ENCODE measurements at places on chromosomes 1 and 21. TPM values are rescaled to one million over a fixed set of nuclear protein-coding genes. Genes with fewer than 3 reads are reported as not detected.

- peaks cover 13% of the 10 kb centered on the region for H3K4me1 ChIP-seq
- H3K27me3 ChIP-seq: no peaks in the 10 kb centered on the region
- no peak overlapping the region for H3K4me3 ChIP-seq
- DNase-seq: no peak
- H3K27ac ChIP-seq: no peak overlapping the region
Measured at GRCh38 chr1:119136401-119136800, 4.1 kb downstream of the WARS2 start.

The OR14K1 gene
- not detected for total RNA-seq

- H3K4me3 ChIP-seq: peak overlapping the region; percentile 87
- DNase-seq: peak; percentile 87
- H3K36me3 ChIP-seq: no peaks in the 10 kb centered on the region
- H3K27me3 ChIP-seq: no peaks in the 10 kb centered on the region
Measured at GRCh38 chr1:46301808-46302640, 1.4 kb downstream of the LRRC41 start.

The TRAF3IP3 gene
- 0.20 TPM for total RNA-seq

DNA sequence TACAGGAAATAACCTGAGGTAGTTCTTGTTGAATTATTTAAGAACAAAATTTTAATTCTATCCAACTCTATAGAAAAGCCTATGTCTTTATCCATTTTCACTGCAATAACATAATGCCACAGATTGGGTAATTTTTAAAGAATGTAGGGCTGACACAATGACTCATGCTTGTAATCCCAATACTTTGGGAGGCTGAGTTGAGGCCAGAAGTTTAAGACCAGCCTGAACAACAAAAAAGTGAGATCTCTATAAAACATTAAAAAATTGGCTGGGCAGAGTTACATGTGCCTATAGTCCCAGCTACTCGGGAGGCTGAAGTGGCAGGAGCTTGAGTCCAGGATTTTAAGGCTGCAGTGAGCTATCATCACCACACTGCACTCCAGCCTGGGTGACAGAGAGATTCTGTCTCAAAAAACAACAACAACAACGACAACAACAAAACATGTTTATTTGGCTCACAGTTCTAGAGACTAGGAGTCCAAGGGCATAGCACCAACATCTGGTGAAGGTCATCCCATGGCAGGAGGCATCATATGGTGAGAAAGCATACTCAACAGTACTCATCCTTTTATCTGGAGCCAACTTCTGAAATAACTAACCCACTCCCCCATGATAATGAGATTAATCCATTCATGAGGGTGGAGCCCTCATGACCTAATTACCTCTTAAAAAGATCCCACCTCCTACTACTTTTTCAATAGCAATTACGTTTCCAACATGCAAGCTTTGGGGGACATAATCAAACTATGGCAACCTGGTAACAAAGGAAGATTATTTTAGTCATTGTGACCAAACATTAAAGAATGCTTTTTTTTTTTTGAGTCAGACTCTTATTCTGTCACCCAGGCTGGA is 59.6 kb downstream of the ABL2 start:
- H3K4me3 ChIP-seq: no peak overlapping the region
- DNase-seq: no peak
- H3K36me3 ChIP-seq: no peaks in the 10 kb centered on the region
- H3K27me3 ChIP-seq: no peaks in the 10 kb centered on the region
- H3K4me1 ChIP-seq: peaks cover 3% of the 10 kb centered on the region

DNA sequence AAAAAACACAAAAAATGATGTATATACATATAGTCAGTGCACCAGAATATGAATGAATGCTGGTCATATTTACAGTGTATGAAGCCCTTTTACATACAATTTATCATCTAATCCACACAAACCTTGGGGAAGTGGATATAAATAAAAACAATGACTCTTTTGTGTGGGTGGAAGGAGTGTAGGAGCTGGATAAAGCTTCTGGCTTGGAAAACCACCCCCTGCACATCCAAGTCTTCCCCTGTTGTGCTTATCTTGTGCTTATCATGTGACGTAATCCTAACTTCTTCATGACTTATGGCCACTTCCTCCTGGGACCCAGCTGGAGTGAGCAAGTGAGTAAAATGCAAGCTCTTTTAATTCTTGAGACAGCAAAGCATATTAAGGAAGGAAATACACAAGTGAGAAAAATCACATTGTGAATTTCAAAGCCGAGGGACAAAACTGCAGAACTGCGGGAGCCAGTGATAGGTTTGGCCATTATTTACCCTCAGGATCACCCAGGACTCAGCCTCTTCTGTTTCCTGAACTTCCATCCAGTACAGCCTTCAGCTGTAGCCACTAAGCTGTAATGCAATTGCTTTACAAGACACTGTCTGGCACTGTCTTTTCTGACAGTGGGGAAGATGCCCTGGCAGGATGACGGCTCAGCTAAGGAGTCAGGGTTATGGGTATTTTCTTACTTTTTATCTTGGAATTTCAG is 104.0 kb upstream of the PPM1J start:
- no peak overlapping the region for H3K4me3 ChIP-seq
- no peaks in the 10 kb centered on the region for H3K27me3 ChIP-seq
- peak overlapping the region; percentile 77 for H3K27ac ChIP-seq
- H3K36me3 ChIP-seq: no peaks in the 10 kb centered on the region

- no peak for DNase-seq
- no peaks in the 10 kb centered on the region for H3K36me3 ChIP-seq
- peaks cover 20% of the 10 kb centered on the region for H3K4me1 ChIP-seq
- H3K27me3 ChIP-seq: no peaks in the 10 kb centered on the region
- H3K4me3 ChIP-seq: no peak overlapping the region
Measured at GRCh38 chr1:42323551-42323950, 11.5 kb downstream of the FOXJ3 start.

The UBE2J2 gene
- total RNA-seq: 31.7 TPM

DNA sequence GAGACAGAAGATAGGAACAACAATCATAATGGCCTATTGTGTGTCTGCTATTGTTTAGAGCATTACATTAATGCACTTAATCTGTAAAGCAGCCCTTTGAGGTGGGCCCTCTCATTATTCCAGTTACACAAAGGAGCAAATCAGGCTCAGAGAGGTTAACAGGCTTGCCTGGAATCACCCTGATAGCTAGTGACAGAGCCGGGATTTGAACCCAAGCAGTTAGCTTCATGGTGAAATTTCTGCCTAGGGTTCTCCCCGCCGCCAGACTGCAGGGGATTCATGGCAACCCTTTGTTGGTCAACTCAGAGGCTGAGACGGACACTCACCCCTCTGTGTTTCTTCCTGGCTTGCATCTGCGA is 7.1 kb downstream of the HEYL start:
- H3K4me1 ChIP-seq: no peaks in the 10 kb centered on the region
- H3K36me3 ChIP-seq: no peaks in the 10 kb centered on the region
- no peak overlapping the region for H3K27ac ChIP-seq
- no peak overlapping the region for H3K4me3 ChIP-seq

The KIF26B gene
- total RNA-seq: 19.8 TPM

DNA sequence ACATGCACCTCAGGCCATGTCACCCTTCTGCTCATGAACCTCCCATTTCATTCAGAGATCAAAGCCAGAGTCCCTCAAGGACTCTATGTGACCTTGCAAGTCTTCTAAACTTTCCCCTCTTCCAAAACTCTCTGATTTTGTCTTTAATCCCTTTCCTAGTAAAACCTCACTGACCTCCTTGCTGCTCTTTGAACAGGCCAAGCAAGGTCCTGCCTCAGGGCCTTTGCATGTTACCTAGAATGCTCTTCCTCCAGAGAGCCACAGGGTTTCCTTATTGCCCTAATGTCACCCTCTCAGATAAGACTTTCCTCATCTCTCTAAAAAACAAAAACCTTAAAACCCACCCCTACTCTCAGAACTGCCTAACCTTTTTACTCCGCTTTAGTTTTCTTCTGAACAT is 26.6 kb downstream of the IL23R start:
- no peak overlapping the region for H3K4me3 ChIP-seq
- no peak overlapping the region for H3K27ac ChIP-seq
- H3K4me1 ChIP-seq: no peaks in the 10 kb centered on the region
- H3K27me3 ChIP-seq: no peaks in the 10 kb centered on the region
- no peak for DNase-seq

DNA sequence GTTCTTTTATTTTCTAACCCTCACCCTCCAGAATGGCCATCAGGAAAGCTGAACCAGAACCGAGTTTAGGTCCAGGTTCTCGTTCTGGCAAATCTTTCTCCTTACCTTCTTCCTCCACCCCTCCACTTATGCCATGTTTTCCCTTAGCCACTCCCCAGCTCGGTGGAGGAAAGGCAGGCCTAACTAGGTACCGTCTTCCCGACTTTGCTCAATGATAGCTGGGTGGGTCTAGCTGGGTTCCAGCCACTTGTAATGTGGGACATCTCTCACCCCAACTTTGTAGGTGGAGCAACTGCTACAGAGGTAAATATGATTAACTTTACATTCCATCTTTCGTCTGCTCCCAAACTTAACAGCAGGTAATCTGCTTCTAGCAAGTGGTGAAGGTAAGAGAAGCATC is 646 bp downstream of the BNIPL start:
- H3K4me3 ChIP-seq: no peak overlapping the region
- H3K4me1 ChIP-seq: no peaks in the 10 kb centered on the region
- H3K27ac ChIP-seq: no peak overlapping the region
- DNase-seq: no peak

- H3K27me3 ChIP-seq: no peaks in the 10 kb centered on the region
- DNase-seq: no peak
- H3K36me3 ChIP-seq: no peaks in the 10 kb centered on the region
- H3K27ac ChIP-seq: no peak overlapping the region
- H3K4me1 ChIP-seq: no peaks in the 10 kb centered on the region
- no peak overlapping the region for H3K4me3 ChIP-seq
Measured at GRCh38 chr1:194644528-194644927, 1458.1 kb upstream of the B3GALT2 start.

GRCh38 chr1:37995751-37996345 is 6.0 kb upstream of the SF3A3 start:
- no peaks in the 10 kb centered on the region for H3K36me3 ChIP-seq
- H3K4me1 ChIP-seq: peaks cover 29% of the 10 kb centered on the region
- peak overlapping the region; percentile 96 for H3K27ac ChIP-seq
- H3K27me3 ChIP-seq: no peaks in the 10 kb centered on the region
- no peak overlapping the region for H3K4me3 ChIP-seq

DNA sequence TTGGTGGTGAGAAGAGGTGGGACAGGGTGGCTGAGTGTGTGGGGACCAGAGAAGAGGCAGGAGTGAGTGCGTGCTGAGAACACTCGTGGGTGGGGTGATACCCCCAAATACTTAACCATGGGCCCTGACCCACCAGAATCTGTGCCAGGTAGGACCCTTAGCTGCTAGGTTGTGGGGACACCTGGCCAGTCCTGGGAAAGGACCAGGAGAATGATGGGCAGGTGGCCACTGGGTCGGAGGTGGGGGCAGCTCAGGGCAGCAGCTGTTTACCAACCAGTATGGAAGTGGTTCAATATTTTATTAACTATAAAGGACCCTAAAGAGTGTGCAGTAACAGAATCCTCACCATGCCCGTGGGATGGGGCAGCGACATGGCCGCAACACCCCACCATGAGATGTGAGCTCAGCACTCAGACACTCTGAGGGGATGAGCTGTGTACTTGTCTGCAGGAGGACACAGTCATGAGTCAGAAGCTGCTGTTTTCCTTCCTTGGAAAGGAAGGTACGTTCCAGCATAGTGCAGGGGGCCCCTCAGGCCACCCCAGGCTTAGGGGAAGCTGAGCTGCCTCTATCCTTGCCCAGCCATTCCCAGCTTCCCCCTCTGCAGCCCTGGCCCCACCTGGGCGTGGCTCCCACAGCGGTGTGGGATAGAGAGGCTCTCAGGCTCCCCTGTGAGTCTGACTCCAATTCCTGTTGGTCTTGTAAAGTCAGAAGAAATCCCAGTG is 25.4 kb downstream of the TEX35 start:
- peaks cover 31% of the 10 kb centered on the region for H3K4me1 ChIP-seq
- peak overlapping the region; percentile 95 for H3K27ac ChIP-seq
- no peaks in the 10 kb centered on the region for H3K27me3 ChIP-seq
- no peak overlapping the region for H3K4me3 ChIP-seq

GRCh38 chr1:56526571-56527174 is 52.7 kb downstream of the PLPP3 start:
- no peak overlapping the region for H3K4me3 ChIP-seq
- no peaks in the 10 kb centered on the region for H3K36me3 ChIP-seq
- no peaks in the 10 kb centered on the region for H3K27me3 ChIP-seq

DNA sequence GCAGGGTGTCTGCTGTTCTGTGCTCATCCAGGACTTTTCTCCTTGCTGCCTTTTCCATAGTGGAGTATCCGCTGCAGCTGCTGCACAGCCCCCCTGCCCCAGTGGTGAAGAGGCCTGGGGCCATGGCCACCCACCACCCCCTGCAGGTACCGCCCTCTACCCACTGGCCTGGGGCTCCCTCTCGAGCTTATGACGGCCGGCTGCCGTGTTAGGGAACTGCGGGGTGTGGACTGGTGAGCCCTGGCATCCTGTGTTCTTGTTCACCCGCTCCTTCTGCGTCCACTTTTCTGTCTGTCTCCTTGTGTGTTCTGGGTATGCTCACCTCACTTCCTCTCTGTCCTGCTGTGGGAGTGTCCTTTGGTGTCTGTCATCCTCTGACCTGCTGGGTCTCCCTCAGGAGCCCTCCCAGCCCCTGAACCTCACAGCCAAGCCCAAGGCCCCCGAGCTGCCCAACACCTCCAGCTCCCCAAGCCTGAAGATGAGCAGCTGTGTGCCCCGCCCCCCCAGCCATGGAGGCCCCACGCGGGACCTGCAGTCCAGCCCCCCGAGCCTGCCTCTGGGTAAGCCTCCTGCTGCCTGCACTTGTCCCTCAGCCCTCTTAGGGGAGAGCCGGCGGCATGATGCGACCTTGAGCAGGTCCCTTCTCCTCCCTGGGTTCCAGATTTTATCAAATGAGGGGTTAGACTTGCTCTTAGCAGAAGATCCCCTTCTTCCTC is 29.8 kb downstream of the ETNK2 start:
- H3K4me1 ChIP-seq: peaks cover 2% of the 10 kb centered on the region
- DNase-seq: no peak
- H3K27me3 ChIP-seq: no peaks in the 10 kb centered on the region

The DNAJC8 gene
- 69.8 TPM for total RNA-seq

The AUNIP gene
- 2.4 TPM for total RNA-seq

GRCh38 chr1:36081926-36082485 is 1.9 kb upstream of the TEKT2 start:
- H3K27ac ChIP-seq: no peak overlapping the region
- H3K27me3 ChIP-seq: no peaks in the 10 kb centered on the region
- no peaks in the 10 kb centered on the region for H3K36me3 ChIP-seq

DNA sequence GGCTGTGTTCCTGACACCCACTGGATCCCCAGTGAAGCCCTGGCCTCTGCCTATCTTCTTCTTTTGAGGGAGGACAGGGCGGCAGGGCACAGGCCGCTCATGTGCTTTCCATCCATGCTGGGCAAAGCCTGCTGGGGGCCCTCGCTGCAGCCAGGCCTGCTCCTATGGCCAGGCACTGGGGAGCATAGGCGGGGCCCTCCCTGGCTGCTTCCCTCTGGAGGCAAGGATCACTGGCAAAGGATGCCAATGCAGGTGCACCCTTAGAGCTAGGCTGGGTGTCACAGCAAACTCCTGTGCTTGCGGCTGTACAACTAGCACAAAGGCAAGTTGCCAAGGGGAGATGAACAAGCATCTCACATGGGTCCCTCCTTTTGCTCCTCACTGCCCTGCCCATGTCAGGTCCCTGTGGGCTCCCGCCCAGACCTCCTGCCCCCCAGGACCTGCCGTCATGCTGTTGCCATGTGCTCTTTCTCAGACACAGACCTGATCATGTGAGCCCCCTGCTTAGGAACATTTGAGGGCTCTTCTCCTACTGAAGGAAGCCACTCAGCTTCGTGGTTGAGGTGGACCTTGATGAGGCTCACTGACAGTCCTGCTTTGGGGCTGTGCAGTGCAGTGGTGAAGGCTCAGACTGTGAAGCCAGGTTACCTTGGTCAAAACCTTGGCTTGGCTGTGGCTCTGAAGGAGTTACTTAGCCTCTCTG is 393.6 kb downstream of the PTPRU start:
- no peak overlapping the region for H3K27ac ChIP-seq
- H3K36me3 ChIP-seq: no peaks in the 10 kb centered on the region
- no peak overlapping the region for H3K4me3 ChIP-seq
- no peak for DNase-seq
